ENCODE measurements at places on chromosomes 12 and 14.

DNA sequence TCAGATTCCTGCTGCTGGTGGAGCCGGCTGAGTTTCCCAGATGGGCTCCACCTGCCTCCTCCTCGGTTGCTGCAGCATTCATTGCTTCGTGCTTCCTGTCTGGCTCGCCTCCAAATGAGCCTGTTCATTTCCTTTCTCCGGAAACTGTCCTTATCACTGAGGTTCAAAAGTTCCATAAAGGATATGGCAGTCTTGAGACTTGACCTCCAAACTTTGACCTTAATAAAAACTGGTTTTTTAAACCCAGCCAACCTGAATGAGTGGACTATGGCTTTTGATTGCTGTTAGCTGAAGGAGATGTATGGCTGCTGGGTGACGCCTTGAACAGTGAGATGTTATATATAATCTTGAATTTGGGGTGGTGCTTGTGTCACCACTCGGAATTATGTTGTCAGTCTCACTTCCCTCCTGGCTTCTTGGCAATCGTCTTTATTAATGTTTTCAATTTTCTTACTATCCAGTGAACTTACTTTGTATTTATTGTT is 62.7 kb downstream of the RASSF3 start:
- DNase-seq, result no peak

DNA sequence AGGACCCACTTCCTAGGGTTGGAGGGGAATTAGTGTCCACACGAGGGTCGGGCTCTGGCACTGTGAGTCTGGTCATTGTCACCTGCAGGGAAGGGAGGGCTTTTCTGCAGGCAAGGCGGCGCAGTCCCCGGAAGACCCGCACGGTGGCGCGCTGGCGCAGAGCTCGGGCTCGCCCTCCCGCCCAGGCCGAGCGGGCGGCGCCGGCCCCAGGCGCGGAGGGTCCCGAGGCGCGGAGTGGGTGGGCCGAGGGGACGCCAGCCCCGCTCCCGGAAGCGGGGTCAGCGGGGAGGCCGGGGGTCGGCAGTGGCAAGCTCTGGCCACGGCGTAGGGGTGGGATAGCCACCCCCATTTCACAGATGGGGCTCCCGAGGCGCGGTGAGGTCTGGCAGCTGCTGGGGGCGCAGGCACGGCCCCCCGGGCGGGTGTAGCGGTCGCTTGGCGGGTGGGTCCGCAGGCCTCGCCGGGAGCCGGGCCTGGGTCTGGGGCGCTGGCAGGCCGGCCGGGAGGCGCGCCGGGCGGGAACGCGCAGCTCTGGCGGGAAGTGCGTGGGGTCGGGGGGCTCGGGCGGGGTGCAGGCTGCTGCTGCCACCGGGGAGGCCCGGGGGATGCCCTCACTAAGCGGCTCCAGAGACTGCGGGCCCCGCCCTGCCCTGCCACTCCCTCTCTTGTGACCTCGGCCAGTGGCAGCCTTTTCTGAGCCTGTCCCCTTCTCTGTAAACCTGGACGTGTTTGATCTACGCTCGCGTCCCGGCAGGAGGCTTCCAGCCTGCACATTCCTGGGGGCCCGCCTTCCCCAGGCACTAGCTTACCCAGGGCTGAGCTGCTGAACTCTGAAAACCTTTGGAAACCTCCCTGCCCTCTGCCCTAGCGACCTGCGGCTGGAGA is 46.1 kb downstream of the CYP46A1 start:
- DNase-seq, result no peak

DNA sequence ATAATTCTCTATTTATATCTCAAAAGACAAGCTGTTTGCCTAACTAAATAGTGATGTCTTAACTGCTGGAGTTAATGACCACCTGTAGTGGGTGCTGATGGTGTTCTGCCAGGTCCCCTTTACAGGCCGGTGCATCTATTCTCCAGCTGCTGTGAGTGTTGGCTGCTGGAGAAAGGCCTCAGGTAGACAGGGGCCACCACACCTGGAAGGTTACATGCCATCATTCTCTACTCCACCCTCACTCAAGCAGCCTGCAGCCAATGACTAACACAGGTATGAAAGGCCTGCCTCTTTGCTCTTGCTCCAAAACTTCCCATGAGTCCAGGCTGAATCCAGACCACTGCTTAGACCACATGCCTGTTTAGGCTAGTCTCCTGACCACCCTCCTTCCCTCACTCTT is 73.9 kb downstream of the RPS6KA5 start:
- DNase-seq, result no peak

- DNase-seq, result no peak
Measured at GRCh38 chr12:25079393-25079792, 115.6 kb downstream of the DNAI7 start.

GRCh38 chr14:70278281-70278680 is 81.2 kb downstream of the COX16 start:
- no peak for DNase-seq

DNA sequence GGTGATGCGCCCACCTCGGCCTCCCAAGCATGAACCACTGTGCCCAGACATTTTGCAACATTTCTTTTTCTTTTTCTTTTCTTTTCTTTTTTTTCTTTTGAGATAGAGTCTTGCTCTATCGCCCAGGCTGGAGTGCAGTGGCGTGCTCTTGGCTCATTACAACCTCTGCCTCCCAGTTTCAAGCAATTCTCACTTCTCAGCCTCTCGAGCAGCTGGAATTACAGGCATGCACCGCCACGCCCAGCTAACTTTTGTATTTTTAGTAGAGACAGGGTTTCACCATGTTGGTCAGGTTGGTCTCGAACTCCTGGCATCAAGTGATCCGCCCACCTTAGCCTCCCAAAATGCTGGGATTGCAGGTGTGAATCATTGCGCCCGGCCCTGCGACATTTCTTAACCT is 7.6 kb upstream of the CDC42BPB start:
- no peak for DNase-seq

GRCh38 chr12:52347551-52348510 is 19.4 kb downstream of the KRT85 start:
- DNase-seq, result no peak

GRCh38 chr12:60842181-60842580 is 1246.4 kb downstream of the SLC16A7 start:
- DNase-seq, result no peak

DNA sequence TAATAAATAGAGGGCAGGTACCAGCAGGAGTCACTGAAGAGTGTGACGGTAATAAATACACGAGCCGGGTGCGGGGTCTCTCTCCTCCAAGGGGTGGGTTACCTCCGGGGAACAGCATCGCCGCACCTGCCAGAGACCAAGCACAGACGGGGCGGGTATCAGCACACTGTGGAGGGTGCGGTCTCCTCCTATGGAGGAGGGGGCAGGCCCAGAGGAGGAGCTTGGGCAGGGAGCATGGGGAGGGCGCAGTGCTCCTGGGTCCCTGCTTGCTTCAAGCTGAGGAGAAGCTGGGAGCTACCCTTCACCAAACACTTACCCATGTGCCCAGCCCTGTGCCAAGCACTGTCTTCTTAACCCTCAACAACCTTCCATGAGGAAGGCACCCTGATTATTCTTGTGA is 12.8 kb downstream of the PGF start:
- no peak for DNase-seq

DNA sequence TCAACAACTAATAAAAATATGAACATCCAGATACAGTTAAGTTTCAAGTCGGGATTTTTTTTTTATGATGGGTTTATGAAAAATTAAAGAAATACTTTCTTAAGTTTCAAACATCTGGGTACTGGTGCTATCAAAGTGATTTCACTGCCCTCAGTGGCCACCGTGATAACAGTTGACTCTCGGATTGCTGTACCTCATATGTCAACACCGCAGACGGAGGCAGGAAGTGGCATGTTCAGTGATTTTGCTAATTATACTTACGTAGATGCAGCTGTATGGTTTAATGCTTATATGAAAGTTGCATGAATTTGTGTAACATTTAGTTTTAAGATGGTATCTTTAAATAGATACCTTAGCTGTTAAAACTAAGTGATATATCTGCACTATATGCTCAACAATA is 20.8 kb upstream of the FBLN5 start:
- DNase-seq, result no peak
